ENCODE measurements at places on chromosomes 3 and 15.

- peak; percentile 60 for DNase-seq
Observed at GRCh38 chr3:88863196-88863595, 244.2 kb upstream of the EPHA3 start.

GRCh38 chr3:124250053-124250452, 258.1 kb upstream of the ROPN1 start:
- peak; percentile 14 for DNase-seq

GRCh38 chr15:57500256-57500655, 91.4 kb upstream of the MYZAP start:
- DNase-seq, result no peak

- DNase-seq, result peak; percentile 82
Observed at GRCh38 chr3:190048932-190049441, 71.7 kb downstream of the P3H2 start.

GRCh38 chr3:184694716-184695115, 17.1 kb downstream of the MAGEF1 start:
- no peak for DNase-seq

DNA sequence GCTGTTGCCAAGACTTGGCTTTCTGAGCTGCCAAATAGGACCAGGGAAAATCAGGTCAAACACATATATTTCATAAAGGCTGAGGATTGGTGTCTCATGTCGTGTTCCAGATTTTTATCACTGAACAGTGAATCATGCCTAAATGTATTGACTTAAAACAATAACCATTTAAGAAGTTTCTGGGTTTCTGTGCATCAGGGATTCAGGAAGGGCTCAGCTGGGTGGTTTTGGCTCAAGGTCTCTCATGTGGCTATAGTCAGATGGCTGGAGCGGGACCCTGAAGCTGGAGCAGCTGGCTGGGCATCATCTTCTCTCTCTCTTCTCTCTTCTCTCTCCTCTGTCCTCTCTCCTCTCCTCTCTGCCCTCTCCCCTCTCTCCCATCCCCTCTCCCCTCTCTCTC, 10.7 kb upstream of the RFTN1 start:
- DNase-seq, result no peak

DNA sequence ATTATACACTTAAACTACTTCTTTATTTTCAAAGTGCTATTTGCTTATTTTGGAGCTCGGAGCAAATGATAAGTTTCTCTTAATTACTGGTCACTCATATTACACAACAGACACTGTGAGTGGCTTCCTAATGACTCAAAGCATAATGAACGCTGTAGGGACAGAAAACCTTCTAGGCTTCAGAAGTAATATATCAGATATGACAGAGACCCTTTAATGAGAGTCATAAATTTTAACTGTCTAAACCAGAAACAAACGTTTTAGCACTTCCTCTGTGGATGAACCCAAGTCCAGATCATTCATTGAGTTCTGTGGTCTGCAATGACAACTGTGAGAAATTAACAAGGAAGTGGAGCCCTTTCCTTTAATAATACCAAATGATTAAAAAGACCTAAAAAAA, 66.6 kb downstream of the ARPP21 start:
- no peak for DNase-seq

GRCh38 chr15:76935620-76936019, 4.1 kb downstream of the RCN2 start:
- no peak for DNase-seq

DNA sequence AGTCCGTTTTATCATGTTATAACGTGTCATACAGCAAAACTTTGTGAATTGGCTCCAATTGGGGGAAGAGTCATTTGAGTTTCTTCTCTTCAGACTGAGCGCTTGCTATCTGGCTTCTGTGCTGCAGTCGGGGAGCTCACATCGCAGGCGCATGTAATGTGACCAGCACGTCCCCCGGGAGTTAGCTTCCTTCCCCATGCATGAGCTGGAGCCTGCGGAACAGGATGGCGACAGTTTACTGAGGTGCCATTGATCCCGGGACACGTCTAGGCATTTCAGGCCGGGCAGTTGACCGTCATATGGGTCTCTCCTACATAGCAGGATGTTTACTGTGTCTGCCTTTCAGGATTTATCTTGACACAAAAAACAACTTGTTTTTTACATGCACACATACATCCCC, 44.8 kb downstream of the CMTM8 start:
- no peak for DNase-seq

DNA sequence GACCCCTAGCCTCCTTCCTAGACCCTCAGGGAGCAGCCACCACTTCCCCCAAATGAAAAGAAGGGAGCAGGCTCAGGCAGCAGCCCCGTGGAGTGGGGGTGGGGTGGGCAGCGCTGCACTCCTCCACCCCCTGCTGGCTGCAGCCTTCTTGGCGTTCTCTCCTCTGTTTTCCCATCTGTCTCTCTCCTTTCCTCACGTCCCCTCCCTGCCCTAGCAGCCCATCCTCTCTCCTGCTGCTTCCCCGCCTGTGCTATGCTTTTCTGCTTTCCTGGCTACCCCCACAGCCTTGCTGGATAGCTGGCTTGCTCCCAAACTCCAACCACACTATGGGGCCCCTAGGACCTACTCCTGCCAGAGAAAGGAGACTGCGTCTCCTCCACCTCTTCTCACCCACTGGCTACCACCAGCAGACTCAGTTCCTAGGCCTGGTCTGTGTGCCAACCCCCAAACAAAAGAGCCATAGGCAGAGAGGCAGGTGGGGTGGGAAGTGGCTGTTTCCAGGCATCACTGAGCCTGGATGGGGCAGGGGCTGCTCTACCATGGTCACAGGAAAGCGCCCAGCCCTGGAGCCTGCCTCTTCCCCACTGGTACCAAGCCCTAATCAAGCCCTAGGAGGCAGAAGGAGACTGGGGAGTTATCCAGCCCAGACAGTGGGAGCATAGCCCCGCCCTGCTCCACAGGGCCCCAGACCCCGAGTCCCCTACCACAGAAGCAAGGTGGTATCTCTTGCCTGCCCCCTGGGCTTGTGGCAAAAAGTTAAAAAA, 3.4 kb upstream of the DISP2 start:
- DNase-seq, result peak; percentile 17

GRCh38 chr3:138438896-138439295, 4.5 kb downstream of the ESYT3 start:
- no peak for DNase-seq

DNA sequence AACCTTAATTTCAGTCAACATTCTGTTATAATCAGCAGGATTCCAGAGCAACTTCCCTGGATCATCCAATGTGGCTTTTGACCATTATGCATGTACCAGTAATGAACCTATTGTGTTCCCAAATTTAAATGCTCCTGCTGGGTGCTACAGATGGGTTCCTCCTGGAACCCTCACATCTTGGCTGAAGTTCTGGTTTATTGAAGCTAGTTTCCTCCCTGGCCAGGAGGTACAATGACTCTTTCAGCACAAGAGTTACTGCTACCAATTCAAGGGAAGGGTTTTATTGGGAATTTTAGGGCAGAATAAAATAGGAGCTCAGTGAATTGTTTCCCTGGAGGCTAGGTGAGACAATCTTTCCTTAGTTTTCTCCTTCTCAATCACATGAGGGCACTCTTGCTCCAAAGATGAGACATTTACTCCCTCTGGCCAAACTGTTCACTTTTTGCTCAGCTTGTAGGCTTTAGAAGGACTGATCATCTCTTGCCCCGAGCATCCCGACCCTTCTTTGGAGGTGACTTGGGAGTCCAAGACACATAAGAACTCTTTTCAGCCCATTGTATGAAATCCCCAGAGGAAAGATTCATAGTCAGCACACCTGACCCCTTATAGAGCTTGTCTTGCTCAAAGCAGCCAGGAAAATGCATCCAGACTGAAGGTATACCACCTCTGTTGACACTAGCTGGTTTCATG, 8.8 kb upstream of the NPHP3 start:
- peak; percentile 37 for DNase-seq

GRCh38 chr3:182843478-182843877, 50.2 kb downstream of the ATP11B start:
- DNase-seq, result no peak

GRCh38 chr15:28997791-28998190, 112.0 kb downstream of the APBA2 start:
- DNase-seq, result no peak

DNA sequence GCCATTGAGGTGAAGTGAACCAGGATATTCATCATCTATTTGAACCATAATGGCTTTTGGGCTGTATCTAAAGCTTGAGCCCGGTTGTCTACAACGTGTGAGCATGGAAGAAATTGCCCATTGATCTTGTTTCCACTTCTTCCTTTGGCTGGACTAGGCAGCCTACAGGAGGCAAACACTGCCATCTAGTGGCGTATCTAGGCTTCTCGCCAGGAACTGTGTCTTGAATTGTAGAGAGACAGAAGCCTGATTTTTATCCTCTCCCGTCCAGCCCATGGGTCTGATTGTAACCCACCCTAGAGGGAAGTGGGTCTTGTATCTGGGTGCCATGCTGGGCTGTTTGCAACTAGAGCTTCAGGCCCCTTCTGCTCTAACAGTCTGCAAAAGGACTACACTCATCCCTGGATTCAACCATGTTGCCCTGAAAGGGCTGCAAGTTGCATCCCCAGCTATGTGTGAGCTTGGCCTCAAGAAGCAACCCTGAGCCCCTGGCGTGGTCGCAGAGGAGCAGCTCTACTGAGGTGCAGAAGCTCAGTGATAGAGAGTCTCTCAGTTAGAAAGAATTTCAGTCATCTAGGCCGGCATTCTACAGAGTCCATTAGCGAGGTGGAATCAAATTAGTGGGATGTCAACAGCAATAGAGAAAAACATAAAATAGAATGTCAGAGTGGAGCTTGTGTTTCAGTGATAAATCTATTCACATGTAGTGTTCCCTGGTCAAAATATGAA, 170.2 kb upstream of the UMPS start:
- peak; percentile 65 for DNase-seq

- DNase-seq, result no peak
Observed at GRCh38 chr3:187012609-187013051, 82.3 kb downstream of the ST6GAL1 start.

GRCh38 chr15:75036212-75036616, 12.8 kb downstream of the PPCDC start:
- no peak for DNase-seq

DNA sequence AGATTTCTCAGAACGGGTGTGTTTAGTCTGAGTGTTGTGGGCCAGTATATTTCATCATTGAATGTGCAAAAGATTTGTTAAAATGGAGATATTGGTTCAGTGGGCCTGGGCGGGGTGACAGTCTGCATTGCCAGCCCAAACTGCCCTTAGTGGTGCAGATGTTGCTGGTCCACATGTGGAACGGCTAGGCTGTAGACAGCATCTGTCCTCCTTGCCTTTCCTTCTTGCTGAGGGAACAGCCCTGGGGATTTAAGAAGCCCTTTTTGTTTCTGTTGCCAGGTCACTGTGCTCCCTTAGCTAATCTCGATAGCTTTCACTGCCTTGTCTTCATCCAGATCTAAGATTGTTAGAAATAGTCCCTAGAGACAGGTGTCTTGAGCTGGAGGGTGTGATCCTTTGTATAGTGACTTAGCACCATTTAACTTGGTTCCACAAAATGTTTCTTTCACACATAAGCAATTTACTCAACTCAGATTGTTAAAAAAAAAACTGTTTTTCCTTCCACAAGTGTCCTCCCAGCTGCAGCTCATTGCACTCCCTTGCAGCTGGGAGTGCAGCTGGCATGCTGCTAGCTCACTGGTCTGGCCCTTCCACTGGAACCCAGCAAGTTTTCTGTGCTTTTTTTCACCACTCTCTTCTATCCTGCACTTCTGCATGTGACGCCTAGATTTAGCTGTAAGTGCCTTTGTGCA, 37.5 kb downstream of the GAP43 start:
- DNase-seq, result no peak

GRCh38 chr3:187186375-187186774, 10.9 kb upstream of the RTP1 start:
- DNase-seq, result no peak

All from astrocyte (in vitro differentiated cells and primary cell).